ENCODE measurements at places on chromosomes 7 and 10.

DNA sequence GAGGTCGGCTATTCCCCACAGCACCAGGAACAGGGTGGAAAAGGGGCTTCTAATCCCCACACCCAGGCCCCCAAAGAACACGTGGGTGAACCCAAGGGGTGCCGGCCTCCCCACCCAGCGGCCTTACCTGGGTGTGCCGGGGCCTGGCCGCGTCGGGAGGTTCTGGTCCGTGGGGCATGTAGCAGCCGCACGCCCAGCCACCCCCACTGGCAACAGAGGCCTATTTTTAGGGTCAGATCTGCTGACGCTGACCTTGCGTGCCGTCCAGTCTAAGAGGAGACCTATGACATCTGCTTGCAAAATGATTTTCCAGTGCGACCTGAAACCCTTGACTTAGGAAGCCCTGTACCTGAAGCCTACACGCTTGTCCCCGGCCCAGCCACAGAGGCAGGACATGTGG, 38.0 kb upstream of the SAMD8 start:
- no peak for DNase-seq

DNA sequence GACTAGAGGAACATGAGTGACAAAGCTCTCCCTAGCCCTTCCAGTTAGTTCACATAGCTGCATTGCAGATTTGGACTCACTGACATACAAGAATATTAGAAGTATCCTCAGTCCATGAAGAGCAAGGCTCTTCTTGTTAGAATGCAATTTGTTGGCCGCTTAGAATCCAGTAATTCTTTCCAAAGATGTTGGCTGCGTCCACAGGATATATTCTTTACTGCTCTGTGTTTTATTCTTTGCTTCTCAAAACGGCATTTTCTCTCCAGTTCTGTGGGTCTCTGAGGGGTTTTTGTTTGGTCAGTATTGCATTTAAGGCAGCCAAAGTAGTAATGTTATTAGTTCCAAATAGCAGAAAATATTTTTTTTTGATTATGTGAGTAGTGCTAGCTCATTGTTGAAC, 588.6 kb downstream of the DNAJB9 start:
- DNase-seq: no peak

DNA sequence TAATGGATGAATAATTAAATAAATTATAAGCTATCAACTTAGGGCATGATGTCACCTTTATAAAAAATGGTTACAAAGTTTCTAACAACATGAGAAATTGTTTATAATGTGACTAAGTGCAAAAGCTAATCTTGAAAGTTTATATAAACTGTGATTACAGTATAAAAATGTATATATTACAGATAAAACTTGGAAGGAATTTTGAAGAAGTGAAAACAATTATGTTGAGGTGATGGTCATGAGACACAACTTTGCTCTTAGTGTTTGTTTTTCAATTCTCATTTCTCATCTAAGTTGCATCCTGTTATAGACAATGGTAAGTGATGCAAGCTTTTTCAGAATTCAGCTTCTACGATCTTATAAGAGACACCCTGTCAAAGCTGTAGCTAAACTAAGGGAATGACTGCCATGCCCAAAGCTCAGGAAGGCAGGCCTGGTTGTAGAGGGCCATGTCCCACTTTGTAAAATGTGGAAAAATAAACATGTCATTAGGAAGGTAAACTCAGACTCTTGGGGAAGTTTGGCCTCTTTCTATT, 23.9 kb downstream of the MACC1 start:
- DNase-seq: no peak

DNA sequence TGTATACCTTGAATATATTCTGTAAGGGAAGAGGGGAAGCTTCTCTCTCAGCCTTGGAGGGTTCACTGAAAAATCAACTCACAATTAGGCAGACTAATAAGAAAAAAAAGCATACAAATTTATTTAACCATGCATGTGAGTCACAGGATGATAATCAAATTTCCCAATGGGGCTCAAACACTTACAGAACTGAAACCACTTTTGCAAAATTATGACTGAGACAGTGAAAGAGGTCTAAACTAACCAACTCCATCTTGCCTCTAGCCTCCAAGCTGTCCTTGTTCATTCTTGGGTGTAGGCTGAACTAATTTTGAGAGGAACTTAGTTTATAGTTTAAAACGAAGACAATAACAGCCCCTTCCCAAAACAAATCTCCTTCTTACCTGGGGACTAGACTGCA, 618.3 kb upstream of the AUTS2 start:
- DNase-seq: no peak

- no peak for DNase-seq
These were observed 29.9 kb downstream of the ZNF438 start for GRCh38 chr10:31001740-31002139.

DNA sequence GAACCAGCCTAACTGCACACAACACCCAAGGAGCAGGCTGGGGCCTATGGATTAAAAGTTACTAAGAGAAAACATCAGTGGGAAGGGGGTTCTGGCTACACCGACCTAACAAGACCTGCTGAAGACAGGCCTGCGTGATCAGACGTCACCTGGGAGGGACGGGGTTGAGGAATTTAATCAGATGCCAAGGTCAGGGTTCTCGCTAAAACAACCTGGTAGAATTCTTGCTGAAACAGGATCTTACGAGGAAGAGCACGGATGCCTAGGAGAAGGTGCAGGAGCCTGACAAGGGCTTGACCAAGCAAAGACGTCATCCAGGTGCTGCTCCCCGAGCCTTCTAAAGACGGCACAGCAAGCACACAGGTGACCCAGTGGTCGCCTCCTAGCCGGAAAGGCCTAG, 1.6 kb downstream of the IDI2 start:
- no peak for DNase-seq

- DNase-seq: no peak
These were observed 49.7 kb downstream of the PPP1R9A start for GRCh38 chr7:94957061-94957460.

- no peak for DNase-seq
These were observed 270.5 kb upstream of the MKLN1 start for GRCh38 chr7:131057015-131057793.

DNA sequence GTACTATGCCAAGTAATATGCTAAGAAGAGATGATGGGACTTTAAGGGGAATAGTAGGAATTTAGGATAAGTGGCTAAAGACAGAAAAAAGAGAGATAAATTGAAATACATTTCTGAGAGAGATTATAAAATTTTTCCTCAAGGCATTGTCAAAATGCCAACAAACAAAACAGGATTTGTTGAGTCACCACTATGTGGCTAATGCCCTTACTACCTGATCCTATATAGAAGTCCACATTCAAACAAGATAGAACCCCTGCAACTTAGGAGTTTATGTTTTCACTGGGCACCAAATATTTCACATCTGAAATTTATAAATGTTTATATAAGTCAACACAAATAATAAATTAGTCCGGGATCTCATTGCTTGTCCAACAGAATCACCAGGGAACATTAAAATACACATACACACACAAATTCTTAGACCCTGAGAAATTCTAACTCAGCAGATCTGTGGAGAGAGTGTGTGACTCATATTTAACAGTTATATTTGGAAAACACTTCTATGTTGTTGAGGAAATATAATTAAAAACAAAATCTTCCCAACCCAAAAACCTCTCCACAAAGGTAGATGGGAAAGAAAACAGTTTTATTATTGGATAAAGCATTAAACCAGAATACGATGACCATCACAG, 154.3 kb downstream of the PPP1R3A start:
- no peak for DNase-seq

GRCh38 chr10:79542626-79543025, 17.6 kb downstream of the SFTPA2 start:
- DNase-seq: no peak

DNA sequence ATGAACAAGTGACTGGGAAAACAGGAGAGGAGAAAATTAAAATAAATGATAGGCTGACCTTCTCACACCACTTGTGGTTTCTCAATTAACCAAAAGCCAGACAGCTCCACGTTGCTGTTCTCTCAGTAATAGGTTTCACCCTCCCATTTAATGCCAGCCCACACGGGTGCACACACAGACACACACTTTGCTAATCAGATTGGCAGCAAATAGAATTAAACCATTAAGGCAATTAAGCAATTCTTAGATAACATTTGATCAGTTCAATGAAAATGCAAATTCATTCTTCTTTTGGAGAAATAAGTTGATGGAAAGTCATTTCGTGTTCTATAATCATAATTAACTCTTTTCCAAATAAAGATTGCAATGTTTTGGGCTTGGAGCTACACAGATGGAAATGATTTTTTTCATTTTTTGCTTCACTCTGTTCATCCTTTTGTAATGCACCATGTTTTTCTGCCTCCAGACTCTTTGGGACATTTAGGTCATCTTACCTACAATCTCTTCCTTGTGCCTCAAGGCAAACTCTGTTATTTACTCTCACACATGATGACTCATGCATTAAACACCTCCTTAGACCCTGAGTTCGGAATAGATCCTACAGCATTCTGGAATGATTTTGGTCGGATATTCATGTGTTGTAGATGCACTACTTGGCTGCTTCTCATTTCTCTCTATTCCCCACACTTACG, 700.7 kb downstream of the AUTS2 start:
- DNase-seq: no peak

DNA sequence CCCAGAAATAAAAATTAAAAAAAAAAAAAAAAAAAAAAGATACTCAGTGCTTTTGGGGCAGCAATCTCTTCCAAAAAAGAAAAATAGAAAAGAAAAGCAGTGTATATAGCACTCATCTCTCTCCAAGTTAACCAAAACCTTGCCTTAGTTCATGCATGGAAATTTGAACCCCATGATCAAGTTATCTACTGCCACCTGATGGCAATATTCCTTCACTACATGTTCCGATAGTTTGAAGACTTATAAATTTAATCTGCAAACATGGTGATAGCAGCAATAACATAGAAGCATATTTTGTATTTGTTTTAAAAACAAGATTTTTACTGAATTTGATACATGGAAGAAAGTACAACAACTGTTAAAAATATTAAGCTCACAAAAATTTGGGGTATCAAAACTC, 48.6 kb upstream of the SLIT1 start:
- DNase-seq: no peak

- no peak for DNase-seq
These were observed 67.9 kb downstream of the CELF2 start for GRCh38 chr10:11085545-11085944.

- DNase-seq: no peak
These were observed 59.9 kb downstream of the INSIG1 start for GRCh38 chr7:155357573-155358041.

DNA sequence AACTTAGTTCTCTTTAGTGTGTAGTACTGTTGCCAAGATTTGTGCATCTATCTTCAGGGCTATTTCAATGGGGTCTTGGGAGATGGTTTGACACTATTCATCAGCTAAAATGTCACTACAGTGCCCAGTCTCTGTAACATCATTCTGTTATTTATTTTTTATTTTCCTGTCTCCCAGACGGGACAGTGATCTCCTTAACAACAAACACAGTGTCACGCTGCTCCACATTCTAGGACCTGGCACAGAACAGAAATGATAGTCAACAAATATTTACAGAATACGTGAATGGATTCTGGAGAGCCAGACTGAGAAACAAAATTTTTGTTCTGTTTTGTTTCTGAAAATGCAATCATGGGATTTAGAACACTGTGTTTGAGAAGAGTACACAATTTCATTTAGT, 937.7 kb upstream of the LRRN3 start:
- no peak for DNase-seq

- peak; percentile 22 for DNase-seq
These were observed 373.5 kb downstream of the KCNMA1 start for GRCh38 chr10:77264107-77264506.

GRCh38 chr7:20113427-20114027, 103.7 kb downstream of the MACC1 start:
- no peak for DNase-seq

DNA sequence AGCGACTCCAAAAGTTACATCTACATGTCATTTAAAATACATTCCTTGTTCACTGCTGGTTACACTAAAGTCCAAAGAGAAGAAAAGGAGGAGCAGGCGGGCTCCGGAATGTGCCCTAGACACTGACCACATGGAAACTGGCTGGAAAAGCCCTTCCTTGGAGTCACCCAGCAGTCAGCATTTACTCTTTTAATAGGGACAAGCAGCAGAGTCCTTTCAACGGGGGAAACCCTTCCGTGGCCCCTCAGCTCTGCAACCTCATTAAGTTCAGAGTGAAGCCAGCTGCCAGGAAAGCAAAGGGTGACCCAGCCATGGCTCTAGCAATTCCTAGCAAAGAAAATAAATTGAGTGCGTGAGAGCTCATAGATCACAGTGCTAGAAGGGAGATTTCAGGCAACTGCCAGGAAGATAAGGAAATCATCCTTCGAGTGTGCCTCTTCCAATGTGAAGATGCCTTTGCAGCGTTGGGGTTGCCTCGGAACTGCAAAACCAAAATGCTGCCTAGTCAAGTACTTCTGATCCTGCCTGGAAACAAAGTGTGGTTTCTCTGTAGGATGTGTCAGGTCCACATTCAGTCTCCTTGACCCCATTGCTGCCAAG, 101.6 kb downstream of the SORBS1 start:
- no peak for DNase-seq

- no peak for DNase-seq
These were observed 160.7 kb downstream of the ZEB1 start for GRCh38 chr10:31479752-31480151.

- DNase-seq: peak; percentile 10
These were observed 50.3 kb downstream of the PALD1 start for GRCh38 chr10:70528741-70529362.

DNA sequence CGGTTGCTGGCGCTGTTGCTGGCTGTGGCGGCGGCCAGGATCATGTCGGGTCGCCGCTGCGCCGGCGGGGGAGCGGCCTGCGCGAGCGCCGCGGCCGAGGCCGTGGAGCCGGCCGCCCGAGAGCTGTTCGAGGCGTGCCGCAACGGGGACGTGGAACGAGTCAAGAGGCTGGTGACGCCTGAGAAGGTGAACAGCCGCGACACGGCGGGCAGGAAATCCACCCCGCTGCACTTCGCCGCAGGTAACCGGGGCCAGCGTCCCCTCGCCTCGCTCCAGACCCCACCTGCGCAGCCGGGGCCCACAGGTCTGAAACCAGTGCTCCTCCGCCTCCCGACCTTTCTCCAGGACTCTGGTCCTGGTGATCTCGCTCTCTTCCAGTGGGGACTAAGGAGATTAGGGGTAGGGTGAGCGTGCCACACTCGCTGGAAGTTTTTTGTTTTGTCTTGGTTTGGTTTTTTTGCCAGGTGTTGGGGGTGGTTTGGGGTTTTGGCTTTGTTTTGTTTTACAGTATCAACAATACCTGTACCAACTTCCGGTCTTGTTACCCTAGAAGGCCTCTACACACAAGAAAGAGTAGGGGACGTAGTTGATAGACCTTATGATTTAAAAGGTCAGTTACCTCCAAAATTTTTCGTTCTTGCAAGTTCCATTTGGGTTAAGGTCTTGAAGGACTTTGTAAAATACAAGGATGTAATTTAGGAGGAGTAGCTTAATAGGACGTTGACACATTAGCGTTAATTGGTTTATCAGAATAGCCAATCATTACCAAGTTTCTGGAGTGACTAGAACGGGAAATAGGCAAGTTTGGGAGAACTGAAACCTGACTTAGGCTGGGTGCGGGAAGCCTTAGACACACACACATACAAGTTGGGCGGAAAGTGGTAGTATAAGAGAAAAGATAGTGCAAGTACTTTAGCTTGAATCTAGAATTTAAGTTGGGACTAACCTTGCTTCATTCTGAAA, 704 bp downstream of the TNKS2 start:
- DNase-seq: peak; percentile 45

All from activated naive CD8-positive, alpha-beta T cell treated with anti-CD3 and anti-CD28 coated beads, Interleukin-2, amount 50 U/mL, for 24 hours (primary cell).